AG08395 (cell line): ENCODE measurements at places on chromosomes 1 and 21.
A peak's percentile ranks its signal among the peaks of the same experiment; 100 is the strongest.

GRCh38 chr1:157288996-157289395 lies 150.8 kb upstream of the ETV3 start:
- DNase-seq: no peak

DNA sequence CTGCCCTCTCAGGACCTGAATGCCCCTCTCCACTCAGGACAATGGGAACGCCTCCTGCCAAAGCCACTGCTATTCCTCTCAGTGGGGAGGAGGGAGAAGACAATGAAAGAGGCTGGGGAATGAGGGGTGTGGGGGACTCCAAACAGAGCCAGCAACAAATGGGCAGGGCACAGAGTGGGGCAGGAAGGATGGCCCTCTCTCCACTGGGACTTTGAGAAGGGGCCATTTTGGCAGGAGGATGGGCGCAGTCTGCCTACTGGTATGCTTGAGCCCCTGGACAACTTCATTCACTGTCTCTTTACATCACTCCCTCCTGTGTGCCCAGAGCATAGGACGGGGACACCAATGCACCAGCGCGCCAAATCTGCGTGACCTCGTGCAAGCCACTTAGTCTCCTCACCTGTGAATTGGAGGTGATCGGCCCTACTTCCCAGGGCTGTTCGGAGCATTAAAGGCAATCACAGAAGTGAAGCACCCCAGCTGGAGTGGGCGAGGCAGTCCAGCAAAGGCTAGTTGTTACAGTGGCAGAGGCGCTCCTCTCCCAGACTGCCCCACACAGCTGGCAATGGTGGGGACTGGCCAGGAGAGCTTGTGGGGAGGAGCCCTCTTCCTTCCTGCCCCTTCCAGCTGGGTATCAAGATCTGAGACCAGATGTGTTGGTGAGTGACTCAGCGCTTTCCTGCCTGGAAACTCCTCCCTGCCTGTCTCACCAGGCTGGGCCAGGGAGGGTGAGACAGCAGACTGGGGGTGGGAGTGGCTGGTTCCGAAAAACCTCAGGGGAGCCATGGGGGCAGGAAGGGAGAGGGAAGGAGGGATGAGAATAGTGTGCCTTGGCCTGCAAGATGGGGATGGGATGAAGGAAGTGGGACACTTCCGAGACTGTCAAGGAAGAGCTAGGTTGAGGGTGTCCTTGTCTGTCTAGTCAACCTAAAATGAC lies 22.4 kb upstream of the SYNC start:
- peak; percentile 94 for DNase-seq

DNA sequence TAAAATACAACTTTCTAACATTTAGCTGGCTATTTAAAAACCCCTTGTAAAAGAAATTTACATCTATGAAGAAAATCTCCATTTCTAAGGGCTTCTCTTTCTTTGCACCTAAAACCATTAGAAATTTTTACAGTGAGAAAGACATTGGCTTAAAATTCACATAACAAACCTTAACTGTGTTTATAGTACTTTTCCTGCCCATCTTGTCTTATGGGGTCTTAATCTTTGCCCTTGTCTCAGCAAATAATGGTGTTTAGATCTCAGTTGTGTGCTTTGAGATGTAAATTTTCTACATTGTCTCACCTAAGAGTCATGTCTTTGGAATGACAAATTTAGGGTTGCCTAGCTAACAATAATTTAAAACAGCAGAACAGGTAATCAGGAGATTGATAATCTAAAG lies 71.5 kb downstream of the DDAH1 start:
- DNase-seq: no peak

GRCh38 chr1:7905262-7905661 lies 35.4 kb downstream of the TNFRSF9 start:
- no peak for DNase-seq

DNA sequence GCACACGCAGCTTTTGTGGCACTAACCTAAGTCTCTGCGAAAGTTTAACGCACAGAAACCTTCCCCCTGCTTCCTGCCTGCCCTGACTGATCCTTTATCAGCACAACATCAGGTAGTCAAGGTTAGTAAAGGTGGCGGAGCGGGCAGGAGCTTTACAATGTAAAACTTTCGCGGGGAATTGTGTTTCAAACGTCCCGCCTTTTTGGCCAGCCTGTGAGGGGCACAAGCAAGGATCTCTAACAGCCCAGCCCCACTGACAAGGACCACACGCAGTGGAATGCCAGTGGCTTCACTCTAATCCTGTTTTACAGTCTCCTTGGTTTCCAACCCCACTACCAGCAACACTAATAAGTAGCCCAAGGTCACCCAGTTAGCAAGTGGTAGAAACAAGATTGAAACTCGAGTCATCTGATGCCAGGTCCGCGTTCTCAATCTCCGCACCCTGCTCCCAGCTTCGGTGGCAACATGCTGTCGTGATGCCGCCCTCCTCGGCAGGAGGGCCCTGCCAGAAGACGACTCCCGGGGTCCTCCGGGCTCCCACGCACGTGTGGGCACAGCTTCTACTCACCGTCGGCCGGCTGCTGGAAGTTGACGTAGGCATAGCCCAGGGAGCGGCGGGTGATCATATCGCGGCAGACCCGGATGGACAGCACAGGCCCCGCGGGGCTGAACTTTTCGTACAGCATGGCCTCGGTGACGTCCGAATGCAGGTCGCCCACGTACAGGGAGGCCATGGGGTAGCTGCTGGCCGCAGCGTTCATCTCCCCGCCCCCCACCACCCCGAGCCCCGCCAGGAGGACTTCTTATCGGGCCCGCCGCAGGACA lies 1.2 kb downstream of the PABPC4 start:
- peak; percentile 44 for DNase-seq

DNA sequence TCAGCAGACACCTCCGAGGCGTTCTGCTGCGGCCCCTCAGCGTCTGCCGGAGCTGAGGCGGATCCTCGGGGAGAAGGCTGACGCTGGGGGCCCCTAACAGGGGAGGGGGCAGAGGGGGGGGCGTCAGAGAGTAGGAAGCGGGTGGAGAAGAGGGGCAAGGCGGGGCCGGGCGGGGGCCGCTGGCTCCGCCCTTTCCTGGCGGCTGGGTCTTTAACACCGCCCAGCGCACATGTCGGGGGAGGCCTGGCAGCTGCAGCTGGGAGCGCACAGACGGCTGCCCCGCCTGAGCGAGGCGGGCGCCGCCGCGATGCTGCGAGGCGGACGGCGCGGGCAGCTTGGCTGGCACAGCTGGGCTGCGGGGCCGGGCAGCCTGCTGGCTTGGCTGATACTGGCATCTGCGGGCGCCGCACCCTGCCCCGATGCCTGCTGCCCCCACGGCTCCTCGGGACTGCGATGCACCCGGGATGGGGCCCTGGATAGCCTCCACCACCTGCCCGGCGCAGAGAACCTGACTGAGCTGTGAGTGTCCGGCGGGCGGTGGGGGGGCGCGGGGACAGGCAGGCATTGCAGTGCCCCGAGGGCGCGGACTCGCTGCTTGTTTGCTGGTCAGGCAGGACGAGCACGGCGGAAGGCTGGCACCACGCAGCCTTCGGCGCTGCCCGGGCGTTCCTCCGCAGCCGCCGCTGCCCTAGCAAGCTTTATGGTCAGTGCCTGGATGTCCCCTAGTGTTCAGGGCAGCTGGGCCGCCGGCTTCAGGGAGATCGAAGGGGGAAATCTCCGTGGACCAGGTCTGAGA lies at the start of gene NTRK1:
TSS of gene NTRK1 (plus strand) at position 238 of the 796 bp plus-strand sequence. CDS start at position 308, 70 bp downstream.
- peak; percentile 24 for DNase-seq

- DNase-seq: no peak
Measured at GRCh38 chr1:74316302-74316701, 81.1 kb downstream of the TNNI3K start.

GRCh38 chr1:94022471-94023189 lies 98.3 kb downstream of the ABCA4 start:
- peak; percentile 80 for DNase-seq

- no peak for DNase-seq
Measured at GRCh38 chr1:31445951-31446350, 32.9 kb downstream of the SERINC2 start.

DNA sequence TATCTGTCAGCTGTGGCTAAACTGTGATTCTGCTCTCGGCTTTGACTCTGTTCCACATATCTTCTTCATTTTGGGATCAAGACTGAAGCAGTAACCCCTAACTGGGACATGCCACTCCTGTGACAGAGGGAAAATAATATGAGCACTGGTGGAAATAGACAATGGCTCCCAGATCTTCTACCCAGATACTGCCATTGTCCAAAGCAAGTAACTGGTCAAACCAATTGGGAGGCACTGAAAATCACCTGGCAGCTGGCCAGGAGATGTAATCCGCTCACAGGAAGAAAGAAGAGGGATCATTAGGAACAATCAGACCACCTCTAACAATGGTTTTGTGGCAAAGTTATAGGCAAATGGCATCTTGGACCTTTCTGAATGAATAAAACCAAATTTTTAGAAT lies 10.7 kb downstream of the SNX7 start:
- no peak for DNase-seq

DNA sequence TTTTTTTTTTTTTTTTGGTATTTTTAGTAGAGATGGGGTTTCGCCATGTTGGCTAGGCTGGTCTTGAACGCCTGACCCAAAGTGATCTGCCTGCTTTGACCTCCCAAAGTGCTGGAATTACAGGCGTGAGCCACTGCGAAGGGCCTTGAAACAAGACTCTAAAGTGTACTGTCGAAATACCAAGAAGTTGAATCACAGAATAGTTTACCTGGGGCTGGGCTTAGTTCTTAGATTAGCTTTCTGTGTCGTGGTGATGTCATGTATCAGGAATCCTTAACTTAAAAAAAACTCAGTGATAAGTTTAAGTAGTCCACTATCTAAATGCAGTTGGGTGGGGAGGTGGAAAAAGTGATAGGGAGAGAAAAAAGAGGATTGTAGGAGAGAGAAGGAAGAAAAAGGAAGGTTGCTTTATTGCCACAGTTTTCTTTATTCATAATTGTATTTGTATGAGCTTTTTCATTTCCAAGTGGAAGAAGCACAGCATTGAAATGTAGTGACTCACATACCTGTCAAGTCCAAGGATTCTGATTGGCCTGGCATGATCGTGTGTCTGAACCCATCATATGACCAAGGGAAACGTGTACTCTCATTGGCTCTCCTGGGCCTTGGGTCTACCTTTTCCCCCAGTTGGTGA lies 13.4 kb downstream of the ITSN1 start:
- peak; percentile 17 for DNase-seq

DNA sequence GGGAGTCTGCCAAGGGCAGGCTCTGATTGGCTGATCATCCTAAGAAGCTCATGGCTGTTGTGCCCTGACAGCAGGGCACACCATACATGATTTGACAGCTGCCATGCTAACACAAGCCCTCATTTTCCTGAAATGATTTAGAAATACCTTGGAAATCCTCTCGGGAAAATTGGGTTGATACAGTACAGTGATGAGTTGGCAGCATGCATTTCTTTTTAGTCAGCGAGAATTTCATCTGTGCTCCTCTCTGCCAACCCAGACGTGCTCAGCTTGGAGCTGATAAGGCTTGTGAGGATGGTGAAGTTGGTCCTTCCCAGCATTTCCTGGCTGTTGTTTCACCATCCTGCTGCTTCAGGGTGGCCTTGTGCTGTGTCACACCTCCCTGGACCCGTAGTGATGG lies 22.6 kb upstream of the KCNQ4 start:
- DNase-seq: no peak

GRCh38 chr21:41168391-41169257 lies 664 bp downstream of the BACE2 start:
- peak; percentile 59 for DNase-seq

- no peak for DNase-seq
Measured at GRCh38 chr21:34200288-34200905, 127.0 kb downstream of the MRPS6 start.

GRCh38 chr1:172977296-172978017 lies 73.3 kb downstream of the TNFSF18 start:
- DNase-seq: peak; percentile 38

GRCh38 chr1:58577654-58578030 lies 590 bp upstream of the TACSTD2 start:
- no peak for DNase-seq

DNA sequence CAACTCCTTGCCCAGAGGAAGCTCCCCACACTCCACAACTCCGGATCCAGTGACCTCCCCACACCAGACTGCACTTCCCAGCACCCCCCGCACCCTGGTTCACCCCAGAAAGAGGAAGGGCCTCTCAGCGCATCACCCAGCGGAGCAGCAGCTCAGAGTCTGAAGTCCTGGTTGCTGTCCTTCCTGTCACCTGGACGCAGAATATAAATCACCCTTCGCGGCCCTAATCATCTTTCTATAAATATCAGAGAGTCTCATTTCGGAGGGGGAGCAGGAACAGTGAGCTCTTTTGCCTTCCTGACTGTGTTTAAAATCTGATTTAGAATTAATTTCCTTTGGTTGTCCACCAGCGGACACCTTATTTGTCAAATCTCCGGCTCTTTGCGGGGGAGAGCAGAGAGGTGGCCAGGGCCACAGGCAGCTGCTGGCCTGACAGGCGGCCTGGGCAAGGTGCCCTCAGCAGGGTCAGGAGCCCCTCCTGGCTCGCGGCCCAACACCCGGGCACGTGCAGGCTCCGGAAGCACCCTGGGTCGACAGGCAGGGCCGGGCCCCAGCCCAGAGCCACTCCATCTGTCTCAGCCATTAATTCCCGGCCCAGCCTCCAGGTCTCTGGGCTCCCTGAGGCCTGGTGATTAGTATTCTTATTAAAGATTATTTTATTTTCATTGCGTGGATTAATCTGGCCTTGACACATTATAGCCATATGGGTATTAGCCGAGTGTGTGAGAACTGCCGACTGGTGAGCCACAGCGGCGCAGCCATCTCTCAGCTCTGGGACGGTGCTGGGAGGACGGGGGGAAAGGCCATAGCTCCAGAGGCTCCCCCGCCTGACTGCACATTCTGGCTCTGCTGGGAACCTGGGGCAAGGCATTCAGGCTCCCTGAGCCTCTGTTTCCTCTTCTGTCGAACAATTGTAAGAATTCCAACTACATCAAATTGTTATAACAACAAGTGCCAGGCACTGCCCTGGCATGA lies 19.7 kb downstream of the EPHA8 start:
- no peak for DNase-seq

DNA sequence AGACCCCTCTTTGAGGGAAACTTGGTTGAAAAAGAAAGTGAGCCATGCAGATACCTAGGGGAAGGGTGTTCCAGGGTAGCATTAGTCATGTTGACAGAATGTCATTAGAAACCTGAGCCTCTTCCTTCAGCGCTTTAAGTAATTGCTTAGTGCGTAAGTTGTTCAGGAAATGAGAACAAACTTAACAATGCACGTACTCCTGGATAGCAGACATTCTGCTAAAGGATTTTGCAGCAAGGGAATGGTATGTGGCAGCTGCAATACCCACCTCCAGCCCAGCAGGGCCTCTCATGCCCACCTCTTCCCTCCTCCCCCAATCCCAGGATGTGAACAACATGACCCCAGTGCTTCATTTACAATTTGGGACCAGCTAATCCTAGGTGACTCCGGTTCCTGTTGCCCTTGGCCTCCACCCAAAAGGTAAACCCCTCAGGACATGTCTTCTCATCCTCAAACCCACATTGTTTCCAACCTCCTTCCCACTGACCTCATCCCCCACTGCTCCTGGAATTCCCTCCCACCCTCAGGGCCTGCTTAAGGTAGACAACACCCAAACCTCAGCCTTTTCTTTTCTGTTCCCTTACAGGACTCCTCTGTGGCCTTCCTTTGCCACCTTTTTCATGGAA lies 98.0 kb upstream of the BCAR3 start:
- DNase-seq: no peak

DNA sequence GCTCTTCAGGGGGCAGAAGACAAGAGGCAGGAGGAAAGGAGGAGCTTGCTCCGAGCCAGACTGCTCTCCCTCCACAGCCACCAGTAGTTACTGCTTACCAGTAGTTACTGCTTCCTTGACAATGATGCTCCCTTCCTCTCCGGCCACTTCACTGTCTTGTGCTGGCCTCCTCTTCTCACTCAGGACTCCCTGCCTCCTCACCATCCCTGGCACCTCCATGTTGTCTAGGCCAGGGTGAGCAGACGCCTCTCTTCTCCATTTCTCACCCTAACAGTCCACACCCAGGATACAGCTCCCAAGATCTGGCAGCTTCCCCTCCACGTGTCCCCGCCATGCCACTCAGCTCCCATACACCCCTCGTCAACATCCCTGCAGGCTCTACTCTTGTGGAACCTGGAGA lies 82.4 kb upstream of the TLR5 start:
- no peak for DNase-seq
